ENCODE measurements at places on chromosomes 2 and 18. TPM values are rescaled to one million over a fixed set of nuclear protein-coding genes. Genes with fewer than 3 reads are reported as not detected.

The MYO5B gene
- total RNA-seq = not detected

DNA sequence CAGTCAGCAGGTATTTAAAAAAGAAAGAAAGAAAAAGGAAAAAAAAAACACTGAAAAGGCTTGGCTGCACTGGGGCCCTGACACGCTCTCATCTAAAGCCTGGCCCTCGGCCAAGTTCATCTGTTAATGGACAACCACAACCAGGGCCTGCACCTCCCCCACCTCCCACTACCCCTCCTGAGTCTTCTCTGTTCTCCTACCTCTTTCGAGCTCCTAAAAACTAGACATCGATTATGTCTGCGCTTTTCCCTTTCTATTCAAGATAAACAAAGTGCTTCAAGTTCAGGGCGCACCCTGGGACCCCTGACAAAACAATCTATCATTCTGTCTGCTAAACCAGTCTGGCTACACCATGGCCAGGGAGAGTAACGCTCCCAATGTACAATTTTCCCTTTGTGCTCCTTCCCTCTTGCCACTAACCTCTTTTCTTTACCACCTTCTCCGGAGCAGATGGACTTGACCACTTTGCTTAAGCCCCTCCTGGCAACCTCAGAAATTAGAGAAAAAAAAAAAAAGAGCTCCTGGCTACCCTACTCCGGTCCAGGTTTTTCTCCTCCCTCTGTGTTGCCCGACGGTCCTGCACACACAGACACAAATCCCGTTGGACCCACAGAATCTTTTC is 22.7 kb downstream of the BCL11A start:
- ATAC-seq = no peak

The ITSN2 gene
- total RNA-seq = 64.6 TPM

The PAX8 gene
- 1.6 TPM for total RNA-seq

DNA sequence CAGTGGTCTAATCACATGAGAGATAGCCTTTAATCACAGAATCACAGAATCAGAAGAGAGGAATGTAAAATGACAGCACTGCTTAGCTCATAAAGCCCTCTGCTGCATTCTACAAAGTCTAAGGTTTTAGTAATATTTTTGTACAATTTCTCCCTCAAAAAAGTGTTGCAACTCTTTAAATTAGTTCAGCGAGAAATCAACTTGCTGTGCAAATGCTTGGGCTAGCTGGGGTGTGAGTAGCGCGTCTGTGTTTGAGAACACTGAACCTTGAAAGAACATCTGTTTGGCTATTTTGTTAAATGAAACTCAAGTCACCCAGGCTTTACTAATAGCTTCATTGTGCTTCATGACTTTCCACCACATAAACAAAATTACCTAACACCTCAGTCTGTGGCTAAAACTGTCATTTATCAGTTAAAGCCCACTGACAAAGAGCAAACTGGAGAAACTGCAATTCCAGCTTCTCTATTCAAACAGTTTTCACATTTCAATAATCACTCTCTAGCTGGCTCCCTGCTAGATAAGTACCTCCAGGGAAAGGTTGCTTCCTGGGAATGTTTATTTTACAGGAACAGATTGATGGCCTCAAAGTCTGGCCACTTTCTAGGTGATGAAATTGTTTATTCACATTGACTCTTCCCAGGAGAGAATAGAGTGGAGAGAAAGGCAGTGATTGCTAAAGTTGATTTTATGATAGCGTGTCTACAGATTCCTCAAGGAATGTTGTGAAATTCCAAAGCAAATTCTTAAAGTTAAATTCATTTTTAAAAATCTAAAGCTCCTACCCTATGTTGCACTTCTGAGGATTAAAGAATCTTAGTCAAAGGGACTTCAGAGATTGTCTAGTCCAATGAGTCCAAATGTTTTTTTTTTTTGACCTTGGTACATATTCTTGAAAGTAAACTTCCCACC is 36.0 kb upstream of the STAT1 start:
- ATAC-seq = no peak

- no peak for ATAC-seq
Observed at GRCh38 chr18:23353459-23353858, 99.6 kb upstream of the RIOK3 start.

The CCBE1 gene
- total RNA-seq = 0.04 TPM

GRCh38 chr2:21217442-21217841 is 93.7 kb downstream of the TDRD15 start:
- no peak for ATAC-seq

The ALPG gene
- total RNA-seq = not detected

The PSD4 gene
- 300 TPM for total RNA-seq

GRCh38 chr2:114108824-114109416 is 219.0 kb downstream of the ACTR3 start:
- no peak for ATAC-seq

DNA sequence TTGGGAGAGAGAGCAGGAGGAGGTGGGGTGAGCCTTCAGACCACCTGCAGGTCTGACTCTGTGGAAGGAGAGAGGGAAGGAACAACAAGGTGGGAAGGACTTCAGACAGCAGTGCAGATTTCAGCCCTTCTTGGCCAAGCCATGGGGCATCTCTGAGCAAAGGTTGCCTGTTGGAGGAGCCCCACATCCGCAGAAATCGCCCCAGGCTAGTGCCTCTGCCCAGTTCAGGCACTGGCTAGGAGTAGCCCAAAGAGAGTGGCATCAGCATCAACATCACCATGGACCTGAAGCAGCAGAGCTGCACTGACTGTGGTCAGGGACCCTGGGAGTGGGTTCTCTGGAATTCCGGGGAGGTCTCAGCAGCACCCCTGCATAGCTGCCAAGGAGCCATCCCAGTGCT is 10.2 kb downstream of the GPR55 start:
- no peak for ATAC-seq

DNA sequence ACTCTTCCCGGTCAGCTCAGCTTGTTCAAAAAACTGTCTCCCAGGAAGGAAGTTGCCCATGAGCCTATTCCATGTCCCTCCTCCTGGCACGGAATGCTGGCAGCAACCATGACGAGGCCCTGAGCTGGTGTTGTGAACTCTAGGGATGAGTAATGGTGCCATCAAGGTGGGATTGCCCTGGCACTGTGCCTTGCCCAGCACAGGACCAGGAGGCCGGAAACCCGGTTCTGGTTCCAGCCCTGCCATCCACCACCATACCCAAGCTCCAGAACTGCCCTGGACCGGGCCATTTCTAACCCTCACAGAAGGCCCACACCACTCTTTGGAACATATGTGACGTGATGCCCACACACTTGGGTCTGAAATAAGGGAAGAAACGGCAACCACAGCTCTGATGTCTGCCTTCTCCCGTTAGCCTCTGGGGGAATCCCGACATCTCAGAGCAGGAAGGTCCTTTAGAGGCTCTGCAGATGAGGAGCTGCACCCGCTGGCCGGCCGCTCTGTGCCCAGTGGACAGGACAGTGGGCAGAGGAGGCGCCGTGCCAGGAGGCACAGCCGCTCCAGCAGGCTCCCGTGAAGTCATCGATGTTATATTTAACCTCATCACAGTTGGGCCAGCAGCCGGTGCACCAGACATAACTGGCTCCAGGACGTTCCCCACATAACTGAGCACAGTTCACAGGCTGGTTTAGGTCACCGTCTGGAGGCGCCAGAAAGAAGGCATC is 462.1 kb upstream of the ID2 start:
- no peak for ATAC-seq

The NOSTRIN gene
- not detected for total RNA-seq

The SLC16A14 gene
- total RNA-seq = not detected

GRCh38 chr2:73970141-73970803 is 14.4 kb upstream of the TET3 start:
- peak; percentile 8 for ATAC-seq

The CELF4 gene
- not detected for total RNA-seq

GRCh38 chr2:140508756-140509155 is 1622.1 kb downstream of the LRP1B start:
- ATAC-seq = no peak

DNA sequence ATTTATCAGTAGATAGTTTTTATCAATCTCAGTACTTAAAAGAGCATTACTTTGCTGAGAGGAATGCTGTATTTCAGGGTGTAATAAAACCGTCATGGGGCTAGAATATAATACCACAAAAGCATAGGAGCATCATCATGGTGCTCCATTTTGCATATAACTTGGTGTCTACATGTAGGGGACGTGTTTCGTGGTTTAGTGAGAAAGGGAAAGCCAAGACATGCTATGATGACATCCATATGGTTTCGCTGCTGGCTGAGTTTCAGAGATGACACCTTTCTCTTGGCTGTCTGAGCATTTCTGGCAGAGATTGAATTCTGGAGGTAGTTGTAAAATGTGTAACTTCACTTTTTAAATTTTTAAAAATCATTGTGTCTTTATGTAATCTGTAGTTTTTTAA is 32.4 kb downstream of the WDR43 start:
- no peak for ATAC-seq

The TMEM37 gene
- total RNA-seq = not detected

The SERPINB13 gene
- not detected for total RNA-seq

DNA sequence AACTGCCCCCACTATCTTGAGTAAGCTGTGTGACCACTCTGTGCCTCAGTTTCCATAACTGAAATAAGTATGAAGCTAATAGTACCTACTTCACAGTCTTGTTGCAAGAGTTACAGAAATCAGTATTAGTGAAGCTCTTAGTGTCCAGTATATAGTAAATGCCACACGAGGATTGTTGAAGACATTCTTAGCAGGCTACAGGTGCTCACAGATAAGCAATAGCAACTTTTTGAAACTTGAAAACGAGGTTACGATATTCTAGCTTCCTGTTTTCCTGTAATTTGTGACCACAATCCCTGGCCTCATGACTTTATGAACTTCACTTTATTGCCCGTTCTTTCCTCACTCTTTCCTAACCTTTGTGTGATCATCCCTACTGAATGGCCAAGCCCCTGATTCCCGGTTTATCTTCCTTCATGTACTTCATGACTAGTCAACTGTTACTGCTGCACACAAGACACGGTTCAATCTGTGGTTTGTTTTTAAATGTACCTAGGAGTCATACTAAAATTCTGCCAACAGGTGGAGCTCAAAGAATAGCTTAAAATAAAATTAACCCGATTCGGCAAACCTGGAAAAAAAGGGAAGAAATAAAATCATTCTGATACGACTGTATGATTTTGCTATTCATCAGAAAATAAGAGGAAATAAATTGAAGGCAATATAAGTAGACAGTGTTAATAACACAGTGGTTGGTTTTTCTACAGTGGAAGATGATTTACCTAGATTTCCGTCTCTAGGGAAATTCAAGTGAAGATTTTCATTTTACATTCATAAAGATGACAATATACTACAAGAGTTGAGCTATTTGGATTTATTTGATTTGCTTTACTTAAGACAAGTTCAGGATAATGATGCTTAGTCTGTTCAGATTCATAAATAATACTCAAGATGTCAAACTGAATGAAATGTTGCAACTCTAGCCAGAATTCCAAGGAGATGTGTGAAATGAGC is 38.1 kb upstream of the STAT1 start:
- peak; percentile 58 for ATAC-seq

The GRB14 gene
- not detected for total RNA-seq

DNA sequence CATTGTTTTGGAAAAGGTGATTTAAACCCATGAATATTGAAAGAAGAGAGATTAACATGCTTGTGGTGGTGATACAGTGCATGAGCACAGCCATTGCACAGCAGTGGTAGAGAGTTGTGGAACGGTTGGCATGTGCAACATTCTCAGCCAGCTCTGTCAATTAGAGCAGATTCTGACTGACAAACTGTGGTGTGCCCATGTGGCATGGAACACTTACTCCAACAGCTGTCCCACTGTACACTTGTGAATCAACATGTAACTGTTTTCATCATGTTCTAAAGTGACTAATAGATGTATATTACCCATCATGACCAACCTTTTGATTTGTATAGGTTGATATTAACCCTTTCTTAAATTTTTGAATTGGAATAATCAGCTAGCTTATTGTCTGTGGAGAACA is 55.6 kb downstream of the PKP4 start:
- no peak for ATAC-seq

GRCh38 chr2:105177536-105178254 is 63.8 kb upstream of the GPR45 start:
- no peak for ATAC-seq

DNA sequence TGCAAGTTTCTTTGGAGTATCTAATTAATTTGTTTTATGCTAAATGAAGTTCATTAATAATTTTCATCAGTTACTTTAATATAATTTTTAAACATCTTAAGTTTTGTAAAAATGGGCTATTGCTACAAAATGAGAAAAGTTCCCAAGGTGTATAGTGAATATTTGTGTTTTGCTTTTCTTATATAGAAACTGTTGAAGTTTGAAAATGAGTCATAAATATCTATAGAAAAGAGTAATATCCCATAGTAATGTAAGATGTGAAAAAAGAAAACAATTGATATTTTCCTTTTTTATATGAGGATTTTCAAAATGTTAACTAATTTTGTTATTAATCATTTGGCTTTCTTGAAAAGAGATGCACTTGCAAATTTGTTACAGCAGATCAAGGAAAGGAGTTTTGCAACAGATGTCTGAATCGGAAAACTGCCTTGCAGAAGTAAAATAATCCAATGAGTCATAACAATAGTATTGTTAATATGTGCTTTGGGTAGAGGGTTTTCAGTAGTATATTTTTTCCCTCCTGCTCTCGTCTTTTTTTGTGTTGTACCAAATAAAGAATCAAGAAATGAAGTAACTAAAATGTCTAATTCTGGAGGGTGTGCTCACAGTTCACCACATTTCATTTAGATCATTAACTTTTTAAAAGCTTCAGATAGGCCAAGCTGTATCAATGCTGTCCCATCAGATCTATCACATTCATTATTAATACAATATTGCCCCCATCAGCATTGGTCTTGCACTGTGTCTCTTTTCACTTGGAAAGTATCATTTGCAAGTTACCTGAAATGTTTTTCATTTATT is 15.5 kb downstream of the DUSP19 start:
- ATAC-seq = no peak

- peak; percentile 88 for ATAC-seq
Observed at GRCh38 chr2:38394903-38395341, 17.8 kb upstream of the ATL2 start.

The VWC2L gene
- total RNA-seq = not detected

- ATAC-seq = no peak
Observed at GRCh38 chr18:79420033-79420745, 24.5 kb downstream of the NFATC1 start.

DNA sequence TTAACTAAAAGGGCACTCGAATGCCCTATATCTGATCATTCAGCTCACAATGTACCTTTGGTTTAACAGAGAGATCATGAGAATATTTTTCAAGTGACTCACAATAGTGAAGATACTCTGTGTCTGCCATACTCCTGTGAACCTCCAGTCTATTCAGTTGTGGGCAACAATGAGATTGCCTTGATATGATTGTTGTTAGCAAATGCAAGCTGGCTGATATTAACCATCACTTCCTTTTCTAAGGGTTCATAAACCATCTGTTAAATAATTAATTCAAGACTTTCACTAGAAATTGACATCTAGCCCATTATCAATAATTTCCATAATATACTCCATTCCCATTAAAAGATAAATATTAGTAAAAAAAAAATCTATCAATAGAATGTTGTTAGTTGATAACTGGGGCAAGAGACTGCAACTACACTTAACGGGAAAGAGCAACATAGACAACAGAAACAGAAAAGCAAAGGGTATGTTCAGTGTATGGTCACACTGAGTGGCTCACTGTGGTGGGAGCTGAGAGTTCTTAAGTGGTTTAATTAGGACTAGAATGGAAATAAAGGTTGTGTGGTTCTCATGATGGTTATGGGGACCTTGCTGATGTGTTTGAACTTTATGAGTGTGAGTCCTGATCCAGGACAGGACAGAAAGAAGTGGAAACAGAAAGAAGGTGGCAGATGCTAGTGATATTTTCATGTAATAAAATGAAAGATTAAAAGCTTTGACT is 11.9 kb downstream of the IL18RAP start:
- peak; percentile 39 for ATAC-seq
